ENCODE measurements at places on chromosomes 3 and 15.

DNA sequence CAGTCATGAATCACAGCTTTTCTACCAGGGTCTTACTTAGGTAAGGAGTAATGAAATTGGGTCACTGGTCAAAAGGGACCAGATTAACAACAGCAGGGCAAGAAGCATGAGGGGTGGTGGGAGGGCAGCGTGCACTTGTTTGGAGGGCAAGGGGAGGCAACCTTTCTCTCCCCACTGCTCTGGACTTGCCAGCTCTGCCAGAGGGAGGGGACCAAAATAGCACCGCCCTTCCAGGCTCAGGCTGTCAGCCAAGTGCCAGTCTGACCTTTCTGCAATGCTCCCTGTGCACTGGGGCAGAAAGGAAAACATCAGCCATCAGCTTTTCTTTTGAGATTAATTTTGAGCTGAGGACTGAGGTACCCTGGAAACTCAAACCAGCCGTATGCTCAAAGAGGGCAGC is 4.5 kb upstream of the ULK3 start:
- no peak for DNase-seq

DNA sequence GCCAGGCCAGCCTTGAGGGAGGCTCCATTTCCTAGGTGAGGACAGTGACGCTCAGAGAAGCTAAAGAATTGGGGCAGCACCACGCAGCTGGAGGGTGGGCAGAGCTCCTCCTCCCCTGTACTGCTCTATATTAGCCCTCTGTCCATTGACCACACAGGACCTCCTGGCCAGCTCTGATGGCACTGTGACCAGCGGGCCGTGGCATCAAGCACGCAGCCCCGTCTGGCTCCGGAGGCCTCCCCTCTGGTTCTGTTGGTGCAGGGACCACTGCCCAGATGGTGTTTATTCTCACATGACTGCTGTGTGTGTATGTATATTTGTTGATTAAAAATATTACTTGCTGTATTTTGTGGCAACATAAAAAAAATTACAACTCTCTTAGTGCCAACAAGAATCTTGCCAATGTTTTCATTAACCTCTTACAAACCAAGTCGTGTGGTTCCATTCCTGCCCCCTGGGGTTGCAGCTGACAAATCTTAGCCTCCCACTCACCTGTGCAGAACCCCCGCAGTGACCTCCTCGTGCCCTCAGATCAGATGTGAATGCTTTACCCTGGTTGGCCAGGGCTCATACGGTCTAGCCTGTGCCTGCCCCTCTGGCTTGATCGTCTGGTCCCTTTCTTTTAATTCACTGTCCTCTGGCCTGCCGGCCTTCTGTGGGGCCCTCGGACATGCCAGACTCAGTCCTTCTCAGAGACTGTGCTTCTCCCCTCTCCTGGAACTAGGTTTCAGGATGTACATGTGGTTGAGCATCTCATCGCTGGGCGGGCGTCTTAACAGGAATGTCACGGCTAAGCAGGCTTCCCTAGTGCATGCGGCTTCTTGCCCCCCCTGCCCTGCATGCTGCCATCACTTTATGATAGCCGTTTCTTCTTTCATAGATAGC is 14.8 kb downstream of the CHCHD6 start:
- DNase-seq = no peak

DNA sequence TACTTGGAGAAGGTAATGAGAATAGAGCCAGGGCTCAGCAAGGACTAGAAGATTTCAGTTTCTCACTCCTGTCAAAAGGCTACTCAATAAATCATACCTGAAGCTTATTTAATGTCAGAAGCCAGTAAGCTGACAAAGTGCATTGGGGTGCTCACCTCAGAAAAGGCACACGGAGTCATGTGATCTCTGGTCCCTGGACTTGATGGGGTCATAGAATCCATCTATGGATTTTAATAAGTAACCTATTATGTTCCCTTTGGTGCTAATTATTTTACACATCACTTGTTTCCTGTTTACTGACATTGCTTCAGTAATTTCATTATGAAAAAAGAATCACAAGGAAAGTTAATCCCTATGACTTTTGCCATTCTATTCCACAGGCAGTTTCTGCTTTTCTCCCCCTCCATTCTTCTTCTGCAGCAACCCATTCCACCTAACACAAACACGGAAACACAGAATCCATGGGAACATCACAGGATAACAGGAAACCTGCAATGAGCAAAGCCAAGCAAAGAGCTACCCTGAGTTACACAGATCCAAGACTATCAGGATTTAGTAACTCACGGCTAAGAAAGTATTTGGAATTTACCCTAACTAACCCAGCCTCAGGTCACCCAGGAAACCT is 159.6 kb downstream of the MEIS2 start:
- no peak for DNase-seq

GRCh38 chr3:99624496-99625236 is 13.7 kb upstream of the COL8A1 start:
- DNase-seq = no peak

DNA sequence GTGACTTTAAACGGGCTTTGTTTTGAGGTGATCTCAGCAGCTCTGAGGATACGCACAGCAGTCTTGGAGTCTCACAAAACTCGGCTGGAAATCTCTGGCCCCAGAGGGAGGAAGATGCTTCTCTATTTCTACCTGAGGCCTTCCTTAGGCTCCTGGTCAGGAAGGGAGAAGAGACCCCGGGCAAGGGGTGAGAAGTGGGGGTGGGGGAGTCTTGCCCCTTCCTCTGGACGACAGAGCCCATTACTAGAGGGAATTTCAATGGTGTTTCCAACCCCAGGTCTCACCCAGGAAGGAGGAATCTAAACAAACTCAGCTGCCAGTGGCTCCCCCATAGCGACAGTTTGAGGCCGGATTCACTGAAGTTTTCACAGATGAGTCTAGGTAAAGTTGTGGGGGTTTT is 37.4 kb upstream of the PCSK6 start:
- DNase-seq = no peak
